Activated CD4-positive, alpha-beta T cell treated with anti-CD3 and anti-CD28 coated beads, Interleukin-2, Interleukin-4, amounts not matched to agents 100 ng/mL and 50 ng/mL, durations not matched to agents 16 hours and 8 hours (primary cell): ENCODE measurements at places on chromosomes 16 and 17.

GRCh38 chr17:78933025-78933958, 8.1 kb upstream of the TIMP2 start:
- DNase-seq = peak; percentile 78

DNA sequence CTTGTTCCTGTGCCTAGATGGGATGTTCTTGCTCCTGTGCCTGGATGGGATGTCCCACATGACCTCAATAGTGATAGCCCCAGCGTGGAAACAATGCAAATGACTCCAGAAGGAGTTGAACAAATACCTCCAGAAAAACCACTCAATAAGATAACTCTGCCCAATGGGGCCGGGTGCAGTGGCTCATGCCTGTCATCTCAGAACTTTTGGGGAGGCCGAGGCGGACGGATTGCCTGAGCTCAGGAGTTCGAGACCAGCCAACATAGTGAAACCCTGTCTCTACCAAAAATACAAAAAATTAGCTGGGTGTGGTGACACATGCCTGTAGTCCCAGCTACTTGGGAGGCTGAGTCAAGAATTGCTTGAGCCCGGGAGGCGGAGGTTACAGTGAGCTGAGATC, 15.2 kb upstream of the LITAF start:
- no peak for DNase-seq

DNA sequence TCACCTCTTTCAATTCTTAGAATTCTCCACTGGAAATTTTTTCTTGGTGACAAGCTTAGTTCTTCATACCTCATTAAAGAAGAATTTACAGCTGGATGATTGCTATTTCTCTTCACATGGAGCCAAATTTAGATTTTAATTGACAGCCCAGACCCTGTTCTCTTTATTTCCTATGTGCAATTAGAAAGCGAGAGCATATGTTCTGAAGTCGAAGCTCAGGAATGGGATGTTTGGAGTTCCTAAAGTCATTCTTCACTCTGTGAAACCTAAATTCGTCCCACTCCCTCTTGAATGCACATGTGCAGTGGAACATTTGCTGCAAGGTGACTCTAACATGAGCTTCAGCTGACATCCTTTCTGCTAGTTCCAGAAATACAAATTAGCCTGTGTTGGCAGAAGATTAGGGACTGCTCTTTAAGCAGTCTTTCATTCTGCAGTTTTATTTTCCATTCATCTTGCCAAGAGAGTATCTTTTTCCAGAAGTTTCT, 129.3 kb upstream of the KCNJ16 start:
- DNase-seq = no peak

GRCh38 chr16:57709663-57710062, 15.1 kb downstream of the DRC7 start:
- DNase-seq = no peak

DNA sequence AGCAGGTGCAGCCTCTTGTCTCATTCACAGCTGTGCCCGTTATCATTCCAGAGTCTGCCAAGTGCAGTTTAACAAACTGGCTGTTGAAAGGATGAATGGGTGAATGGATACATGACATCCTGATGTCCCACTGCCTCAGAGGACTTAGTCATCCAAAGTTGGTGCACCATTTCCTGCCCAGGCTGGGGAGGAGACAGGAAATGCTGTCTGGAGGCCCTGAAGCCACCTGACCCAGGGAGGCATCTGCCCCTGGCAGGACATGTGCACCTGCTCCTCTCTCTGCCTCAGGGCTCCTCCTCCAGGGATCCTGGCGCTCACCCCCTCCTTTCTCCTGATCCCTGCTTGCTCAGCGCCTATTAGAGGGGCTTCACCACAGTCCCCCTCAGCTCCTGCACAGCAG, 1.8 kb upstream of the CD300C start:
- peak; percentile 33 for DNase-seq

DNA sequence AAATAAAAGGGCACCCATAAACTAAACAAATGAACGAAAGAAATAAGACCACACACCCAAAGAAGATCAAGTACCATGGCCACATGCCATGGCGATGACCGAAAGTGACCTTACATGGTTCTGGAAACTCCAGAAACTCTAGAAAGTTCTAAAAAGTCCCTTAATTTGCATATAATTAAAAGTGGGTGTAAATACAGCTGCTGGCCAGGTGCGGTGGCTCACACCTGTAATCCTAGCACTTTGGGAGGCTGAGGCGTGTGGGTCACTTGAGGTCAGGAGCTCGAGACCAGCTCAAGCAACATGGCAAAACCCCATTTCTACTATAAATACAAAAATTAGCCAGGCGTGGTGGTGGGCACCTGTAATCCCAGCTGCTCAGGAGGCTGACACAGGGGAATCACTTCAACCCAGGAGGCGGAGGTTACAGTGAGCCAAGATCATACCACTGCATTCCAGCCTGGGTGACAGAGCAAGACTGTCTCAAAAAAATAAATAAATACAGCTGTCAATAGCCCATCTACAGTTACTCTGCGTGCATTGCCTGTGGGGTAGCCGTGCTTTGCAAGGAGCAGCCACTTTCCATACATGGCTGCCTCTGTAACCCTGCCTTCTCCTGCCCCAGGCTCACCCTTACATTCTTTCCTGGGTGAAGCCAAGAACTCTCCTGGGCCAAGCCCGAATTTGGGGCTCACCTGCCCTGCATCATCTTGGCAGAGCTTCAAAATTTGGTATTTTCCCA, 7.2 kb upstream of the ZNF778 start:
- DNase-seq = no peak

- DNase-seq = peak; percentile 60
These were observed 4.3 kb downstream of the MYO1C start for GRCh38 chr17:1487939-1488825.

GRCh38 chr16:2517954-2518605, 2.1 kb upstream of the AMDHD2 start:
- DNase-seq = no peak

GRCh38 chr17:44581868-44582267, 24.6 kb downstream of the FZD2 start:
- DNase-seq = no peak

DNA sequence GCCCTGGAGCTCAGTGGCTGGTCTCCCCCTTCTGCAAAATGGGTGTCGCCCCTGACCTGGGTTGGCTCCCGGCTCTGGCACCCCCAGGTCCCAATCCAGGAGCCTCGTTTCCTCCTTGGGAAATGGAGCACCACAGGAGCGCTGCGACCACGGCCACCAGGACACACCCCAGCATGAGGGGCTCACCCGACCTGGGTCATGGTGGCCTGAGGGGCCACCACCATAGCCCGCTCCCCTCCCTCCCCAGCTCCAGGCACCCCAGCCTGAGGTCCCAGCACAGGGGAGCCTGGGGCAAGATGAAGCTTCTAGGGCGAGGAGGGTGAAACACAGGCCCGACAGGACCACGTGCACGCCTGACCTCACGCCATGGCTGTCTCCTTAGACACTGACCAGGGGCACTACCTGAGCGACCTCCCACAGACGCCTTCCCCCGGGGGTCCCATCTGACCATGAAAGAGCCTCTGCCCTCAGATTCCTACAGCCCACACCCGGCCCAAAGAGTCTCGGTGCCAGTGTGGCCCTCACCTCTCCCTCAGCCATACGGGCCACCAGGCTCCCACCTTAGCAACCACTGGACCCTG, 11.8 kb downstream of the BCAR1 start:
- no peak for DNase-seq

DNA sequence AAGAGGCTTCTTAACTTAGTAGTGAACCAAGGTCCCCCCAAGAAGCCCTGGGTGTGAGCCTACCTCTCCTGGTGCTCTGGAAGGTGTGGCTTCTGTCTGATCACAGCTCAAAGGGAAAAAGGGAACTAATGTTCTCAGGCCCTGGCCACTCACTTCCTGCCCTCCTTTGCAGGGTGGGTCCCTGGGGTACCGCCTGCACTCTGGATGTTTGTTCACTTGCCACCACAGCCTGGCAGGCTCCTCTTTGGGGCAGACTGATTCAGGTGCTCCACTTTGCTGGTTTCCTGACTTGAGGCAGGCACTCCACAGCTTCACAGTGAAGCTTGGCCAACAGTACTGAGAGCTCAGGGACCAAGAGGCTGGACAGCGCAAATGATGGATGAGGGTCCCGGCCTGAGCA, 5.9 kb upstream of the MYO15A start:
- DNase-seq = no peak
